ENCODE measurements at places on chromosomes 7 and 10.

DNA sequence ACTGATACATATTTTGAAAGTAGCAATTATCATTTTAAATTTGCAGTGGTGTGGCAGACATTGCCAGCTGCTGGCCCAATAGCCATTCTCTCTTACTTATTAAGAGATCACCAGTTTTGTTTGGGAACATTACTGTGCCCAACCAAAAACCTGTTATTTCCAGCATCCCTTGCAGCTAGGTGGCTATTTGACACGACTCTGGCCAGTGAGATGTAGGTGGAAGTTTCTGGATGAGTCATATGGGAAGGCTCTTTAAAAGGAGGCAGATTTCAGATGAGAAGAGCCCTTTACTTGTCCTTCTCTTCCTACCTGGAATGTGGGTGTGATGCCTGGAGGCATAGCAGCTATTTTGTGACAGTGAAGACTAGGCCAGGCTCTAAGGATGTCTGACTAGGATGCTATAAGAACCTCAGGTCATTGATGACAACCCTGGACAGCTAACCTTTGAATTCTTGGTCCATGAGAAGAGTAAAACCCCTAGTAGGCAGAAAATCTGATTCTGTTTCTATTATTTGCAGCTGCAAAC is 77.9 kb downstream of the CARD11 start:
- no peak for DNase-seq

DNA sequence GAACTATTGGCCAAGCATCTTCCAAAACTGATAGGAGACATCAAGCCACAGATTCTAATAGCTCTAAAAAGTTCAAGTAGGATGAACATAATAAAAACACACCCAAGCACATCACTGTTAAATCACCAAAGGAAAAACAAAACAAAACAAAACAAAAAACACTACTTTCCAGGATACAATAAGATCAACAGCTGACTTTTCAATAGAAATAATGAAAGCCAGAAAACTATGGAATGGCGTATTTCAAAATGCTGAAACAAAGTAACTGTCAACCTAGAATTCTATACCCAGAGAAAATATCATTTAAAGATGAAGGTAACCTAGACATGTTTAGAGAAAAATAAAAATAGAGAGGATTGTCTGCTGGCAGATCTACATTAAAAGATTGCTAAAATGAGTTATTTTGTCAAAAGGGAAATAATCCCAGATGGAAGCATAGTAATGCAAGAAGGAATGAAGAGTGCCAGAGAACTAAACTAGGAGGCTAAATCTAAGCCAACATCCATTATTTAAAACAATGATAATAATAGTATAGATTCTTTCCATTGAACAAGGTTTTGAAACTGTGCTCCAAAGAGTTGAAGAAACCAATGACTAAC is 13.9 kb downstream of the TUBAL3 start:
- DNase-seq = no peak

DNA sequence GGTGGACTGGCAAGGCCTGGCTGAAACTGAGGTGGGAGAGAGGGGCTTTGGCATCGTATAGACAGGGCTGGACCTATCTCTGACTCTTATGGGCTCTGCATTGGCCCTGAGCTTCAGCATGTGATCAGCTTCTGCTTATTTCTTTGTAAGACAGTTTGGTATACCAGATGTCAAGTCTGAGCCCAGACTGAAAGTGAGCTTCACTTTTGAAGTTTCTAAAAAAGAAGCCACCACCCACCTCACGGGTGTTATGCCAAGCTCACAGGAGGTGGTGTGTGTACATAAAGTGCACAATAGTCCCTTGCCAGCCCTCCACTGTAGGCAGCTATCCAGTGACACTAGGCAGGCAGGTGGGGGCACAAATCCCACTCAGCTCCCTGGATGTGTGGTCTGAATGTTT is 68.7 kb upstream of the SEPHS1 start:
- DNase-seq = no peak

DNA sequence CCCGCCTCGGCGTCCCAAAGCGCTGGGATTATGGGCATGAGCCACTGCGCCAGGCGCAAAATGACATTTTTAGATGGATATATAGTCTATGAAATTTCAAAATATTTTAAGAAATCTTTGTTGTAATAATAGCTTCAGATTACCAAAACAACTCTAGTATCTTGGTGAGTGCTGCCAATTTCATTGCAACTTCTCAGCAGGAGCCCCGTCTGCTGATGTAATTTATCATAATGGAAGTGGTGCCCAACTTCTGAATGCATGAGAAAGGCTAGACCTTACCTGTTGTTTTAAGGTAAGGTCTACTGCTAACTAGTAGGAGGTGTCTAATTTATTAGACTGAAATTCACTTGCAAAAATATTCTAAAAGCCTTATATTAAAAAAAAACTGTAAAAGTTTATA is 20.0 kb downstream of the PDSS1 start:
- no peak for DNase-seq

DNA sequence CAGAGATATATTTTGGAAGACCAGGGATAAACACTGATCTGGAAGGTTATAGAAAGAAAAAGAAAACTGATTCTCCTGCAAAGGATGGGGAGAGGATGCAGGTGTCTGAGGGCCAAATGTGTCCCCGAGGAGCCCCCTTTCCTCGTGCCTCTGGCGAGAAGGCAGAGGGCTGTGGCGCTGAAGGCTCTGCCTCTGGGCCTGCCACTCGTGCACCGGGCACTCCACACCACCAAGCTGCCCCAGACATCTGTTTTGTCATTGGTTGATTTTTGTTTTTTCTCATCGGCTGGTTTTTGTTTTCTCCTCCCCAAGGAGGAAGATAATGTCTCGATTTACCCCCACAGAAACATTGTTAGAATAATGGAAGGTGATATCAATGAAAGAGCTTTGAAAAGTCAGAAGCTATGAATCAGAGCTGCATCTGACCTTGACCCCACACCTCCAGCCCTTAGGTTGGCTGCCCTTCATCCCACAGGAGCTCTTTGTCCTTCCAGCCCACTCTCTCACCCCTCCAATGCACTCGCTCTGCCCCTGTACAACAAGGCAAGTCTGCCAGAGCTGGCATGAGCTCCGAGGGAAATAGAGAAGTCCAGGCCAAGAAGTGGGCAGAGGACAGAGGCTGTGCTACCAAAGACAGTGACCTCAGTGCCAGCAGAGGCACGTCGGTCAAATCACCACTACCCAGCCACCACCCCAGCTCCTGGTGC is 124.8 kb downstream of the TCERG1L start:
- no peak for DNase-seq

GRCh38 chr7:4631380-4632179 is 50.5 kb upstream of the FOXK1 start:
- peak; percentile 85 for DNase-seq

GRCh38 chr10:34859170-34859569 is 44.1 kb upstream of the PARD3 start:
- DNase-seq = no peak

DNA sequence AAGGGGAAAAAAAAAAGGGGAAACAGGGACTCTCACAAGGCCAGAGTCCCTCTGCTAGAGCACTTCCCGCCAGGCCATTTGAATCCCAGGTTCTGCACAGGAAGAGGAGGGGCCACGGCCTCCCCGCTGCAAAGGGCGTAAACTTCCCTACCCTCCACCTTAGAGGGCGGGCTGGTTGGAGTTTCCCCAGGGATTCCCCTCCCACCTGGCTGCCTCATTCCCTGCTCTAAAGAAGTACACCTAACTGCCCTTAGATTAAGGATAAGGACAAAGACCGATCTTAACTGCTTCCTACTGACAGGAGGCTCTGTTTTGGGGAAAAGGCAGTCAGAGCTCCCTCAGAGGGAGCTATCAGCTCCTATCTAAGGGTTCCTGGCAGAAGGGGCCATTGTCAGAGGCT is 102.0 kb upstream of the ARMC3 start:
- DNase-seq = no peak

DNA sequence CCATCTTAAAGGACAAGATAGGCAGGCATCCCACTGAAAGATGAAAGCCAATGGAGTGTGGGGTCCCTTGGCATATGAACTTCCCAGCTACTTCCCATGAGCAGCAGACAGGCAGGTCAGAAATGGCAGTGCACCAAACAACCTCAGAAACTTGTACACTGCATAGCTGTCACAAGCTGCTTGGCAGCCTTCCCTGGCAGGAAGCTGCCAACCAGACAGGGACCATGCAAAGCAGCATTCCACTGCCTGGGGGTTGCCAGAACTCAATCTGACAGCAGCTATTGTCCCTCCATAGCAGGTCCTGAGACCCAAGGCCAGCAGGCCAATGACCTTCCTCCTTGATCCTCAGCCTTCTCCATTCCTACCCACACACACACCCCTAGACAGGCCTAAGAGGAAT is 139.5 kb downstream of the PLCE1 start:
- peak; percentile 71 for DNase-seq

- DNase-seq = peak; percentile 48
Observed at GRCh38 chr7:116630932-116631671, 40.9 kb upstream of the MET start.

Measured in lung microvascular endothelial cell (primary cell).